ENCODE measurements at places on chromosomes 11 and 22. TPM values are rescaled to one million over a fixed set of nuclear protein-coding genes. Genes with fewer than 3 reads are reported as not detected.

DNA sequence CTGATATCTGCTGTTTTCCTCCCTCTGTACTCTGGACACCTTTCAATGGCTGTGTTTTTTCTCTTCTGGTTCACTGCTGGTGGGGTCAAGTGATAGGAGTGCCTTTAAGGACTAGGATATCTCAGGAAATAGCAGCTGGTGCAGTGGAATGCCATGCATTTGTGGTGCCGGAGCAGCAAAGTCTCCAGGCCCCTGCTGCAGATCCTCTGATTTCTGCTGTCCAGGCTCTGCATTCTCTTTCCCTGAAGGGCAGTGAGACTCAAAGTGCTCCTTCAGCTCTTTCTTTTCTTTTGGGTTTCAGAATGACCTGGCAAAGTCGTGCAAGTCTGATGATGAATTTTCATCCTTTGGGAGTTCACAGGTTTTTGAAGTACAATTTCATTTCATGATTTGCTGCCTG is 774.3 kb downstream of the FAM181B start:
- H3K4me3 ChIP-seq = no peak overlapping the region
- H3K27me3 ChIP-seq = no peaks in the 10 kb centered on the region
- no peak overlapping the region for H3K27ac ChIP-seq
- H3K4me1 ChIP-seq = no peaks in the 10 kb centered on the region

DNA sequence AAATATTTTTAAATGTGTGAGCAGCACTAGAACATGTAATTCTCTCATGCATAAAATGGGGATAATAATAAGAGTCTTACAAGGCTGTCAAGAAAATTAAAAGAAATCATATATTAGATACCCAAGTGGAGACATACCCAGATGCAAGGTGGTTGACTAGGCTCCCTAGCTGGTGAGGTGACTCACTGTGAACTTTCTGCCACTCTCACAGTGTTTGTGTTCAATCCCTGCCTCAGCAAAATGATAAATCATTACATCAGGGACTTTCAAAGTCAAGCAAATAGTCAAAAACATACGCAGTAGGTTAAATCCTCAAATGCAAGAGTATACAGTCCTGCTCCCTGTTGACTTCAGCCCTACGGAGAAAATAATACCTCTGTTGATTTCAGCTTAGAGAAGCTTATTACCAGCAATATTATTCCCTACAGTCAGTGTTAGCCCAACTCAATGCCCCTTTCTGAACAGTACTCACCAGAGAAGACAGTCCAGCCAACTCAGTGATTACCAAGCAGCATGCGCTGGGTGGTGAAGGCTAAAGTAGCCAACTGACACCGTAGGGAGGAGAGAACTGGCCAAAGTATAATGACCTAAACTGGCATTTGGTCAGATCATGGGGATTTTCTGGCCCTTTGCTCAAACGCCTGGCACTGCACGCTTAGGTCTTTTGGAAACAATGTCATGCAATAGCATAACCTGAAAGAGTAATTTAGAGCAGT is 73.1 kb upstream of the BARX2 start:
- H3K27ac ChIP-seq = no peak overlapping the region
- no peaks in the 10 kb centered on the region for H3K4me1 ChIP-seq
- DNase-seq = no peak
- no peaks in the 10 kb centered on the region for H3K36me3 ChIP-seq
- no peaks in the 10 kb centered on the region for H3K27me3 ChIP-seq
- no peak overlapping the region for H3K4me3 ChIP-seq

DNA sequence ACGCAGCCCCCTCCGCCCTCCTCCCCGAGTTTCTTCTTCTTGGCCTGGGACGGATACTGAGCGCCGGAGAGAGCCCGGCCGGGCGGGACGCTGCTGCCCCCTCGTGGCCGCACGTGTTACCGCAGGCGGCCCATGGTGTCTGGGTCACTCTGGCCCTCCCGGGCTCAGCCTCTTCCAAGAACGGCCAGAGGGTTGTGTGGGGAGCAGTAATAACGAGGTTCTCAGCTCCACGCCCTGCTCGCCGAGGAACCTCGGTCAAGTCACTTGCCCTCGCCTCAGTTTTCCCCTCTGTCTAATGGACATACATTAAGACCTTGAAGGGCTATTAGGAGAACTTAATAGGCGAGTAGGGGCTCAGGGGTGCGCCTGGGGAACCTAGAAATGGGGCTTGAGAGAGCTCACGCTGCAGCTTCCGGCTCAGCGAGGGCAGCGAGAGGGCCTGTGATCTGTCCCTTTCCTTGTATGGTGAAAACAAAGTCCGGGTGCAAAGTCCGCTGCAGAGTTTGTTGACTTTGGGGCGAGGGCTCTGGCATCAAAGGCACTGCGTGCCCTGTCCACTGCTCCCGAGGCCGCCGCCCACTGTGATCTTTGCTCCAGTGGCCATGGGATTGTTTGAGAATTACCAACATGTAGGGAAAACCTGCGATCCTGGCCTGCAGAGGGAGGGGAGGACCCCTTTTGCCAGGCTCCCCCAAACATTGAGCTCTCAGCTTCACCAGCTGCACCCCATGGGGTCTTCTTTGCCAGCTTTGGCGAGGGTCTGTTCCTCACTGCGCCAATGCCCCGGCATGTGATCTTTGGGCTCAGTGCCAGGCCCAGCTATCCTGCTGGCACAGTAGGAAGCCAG is 14.4 kb upstream of the LRP5 start:
- DNase-seq = peak; percentile 89
- no peak overlapping the region for H3K27ac ChIP-seq
- no peak overlapping the region for H3K4me3 ChIP-seq

- no peaks in the 10 kb centered on the region for H3K4me1 ChIP-seq
- no peak overlapping the region for H3K27ac ChIP-seq
- H3K4me3 ChIP-seq = no peak overlapping the region
- H3K27me3 ChIP-seq = no peaks in the 10 kb centered on the region
- no peaks in the 10 kb centered on the region for H3K36me3 ChIP-seq
These were observed 49.1 kb upstream of the MTNR1B start for GRCh38 chr11:92920331-92920730.

MPZL2 gene
- 5.8 TPM for total RNA-seq
